ENCODE measurements at places on chromosomes 1 and 21. TPM values are rescaled to one million over a fixed set of nuclear protein-coding genes. Genes with fewer than 3 reads are reported as not detected.

- DNase-seq = no peak
Measured at GRCh38 chr1:159791031-159791430, 10.3 kb downstream of the DUSP23 start.

DNA sequence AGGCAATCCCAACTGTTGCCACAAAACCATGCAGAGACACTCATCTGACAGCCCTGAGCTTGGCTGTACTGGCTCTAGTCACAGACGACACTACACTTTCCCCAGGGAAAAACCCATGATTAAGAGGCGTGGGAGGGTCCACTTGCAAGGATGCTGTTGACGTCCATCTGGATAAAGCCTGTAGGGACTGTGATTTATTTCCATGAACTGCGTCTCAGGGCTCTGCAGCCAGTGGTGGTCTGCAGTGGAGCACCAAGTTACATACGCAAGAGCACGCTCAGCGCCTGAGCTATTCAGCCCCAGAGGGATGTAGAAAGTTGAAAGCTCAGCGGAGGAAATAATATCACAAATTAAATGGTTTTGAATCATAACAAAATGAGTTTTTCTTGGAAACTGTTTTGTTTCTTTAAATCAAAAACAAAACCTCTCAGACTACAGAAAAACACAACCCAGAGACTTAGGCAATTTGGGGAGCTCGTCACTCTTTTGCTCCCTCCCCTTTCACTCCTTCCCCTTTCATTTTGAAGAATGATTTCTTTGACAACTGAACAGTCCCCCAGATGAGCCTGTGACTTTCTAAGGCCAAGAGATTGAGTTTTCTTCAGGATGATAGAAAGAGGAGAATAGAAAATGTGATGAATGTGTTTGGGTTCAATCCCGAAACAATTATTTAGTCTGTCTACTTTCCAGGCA is 71.2 kb downstream of the NGF start:
- no peak for DNase-seq

- DNase-seq = no peak
Measured at GRCh38 chr1:192830595-192831246, 21.9 kb downstream of the RGS2 start.

AADACL3 gene
- not detected for total RNA-seq

TTC39A gene
- 44.6 TPM for total RNA-seq

- DNase-seq = no peak
Measured at GRCh38 chr1:197675583-197676208, 99.6 kb downstream of the DENND1B start.

EXTL1 gene
- total RNA-seq = 1.0 TPM

GRCh38 chr1:165435801-165436200 is 9.1 kb downstream of the RXRG start:
- no peak for DNase-seq

DNA sequence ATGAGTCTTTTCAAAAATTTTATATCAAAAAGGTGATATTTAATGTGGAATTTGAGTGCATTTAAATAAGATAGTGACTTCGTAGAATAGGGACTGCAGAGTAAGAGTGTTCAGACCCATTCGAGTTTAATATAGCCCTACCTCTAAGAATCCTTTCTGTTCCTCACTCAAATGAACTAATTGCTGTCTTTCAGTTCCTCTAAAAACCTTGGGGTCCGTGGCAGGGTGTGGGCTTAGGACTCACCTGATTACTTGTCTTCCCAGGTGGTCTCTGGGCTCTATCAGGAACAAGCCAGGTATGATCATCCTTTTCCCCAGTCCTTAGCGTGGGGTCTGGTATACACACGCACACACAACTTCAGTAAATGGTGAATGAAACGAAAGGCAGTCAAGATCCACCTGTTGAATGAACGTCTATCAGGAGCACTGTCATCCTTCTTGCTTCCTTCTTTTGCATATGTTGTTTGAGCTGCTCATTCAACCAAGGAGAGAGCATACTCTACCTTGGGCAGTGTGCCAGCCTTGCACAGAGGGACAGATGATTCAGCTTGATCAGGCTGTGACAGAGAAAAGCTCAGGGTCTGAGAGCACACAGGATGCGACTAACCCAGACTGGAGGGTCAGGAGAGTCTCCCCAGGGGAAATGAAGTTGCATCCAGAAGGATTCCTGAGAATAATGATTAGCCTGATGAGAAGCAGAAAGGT is 1.2 kb upstream of the RNF11 start:
- no peak for DNase-seq

GRCh38 chr1:204094313-204094729 is 21.4 kb downstream of the SOX13 start:
- DNase-seq = no peak

CTH gene
- total RNA-seq = 6.5 TPM

PTGS2 gene
- 21.6 TPM for total RNA-seq
